ENCODE measurements at places on chromosomes 6 and 20. TPM values are rescaled to one million over a fixed set of nuclear protein-coding genes. Genes with fewer than 3 reads are reported as not detected.

- DNase-seq: no peak
Measured at GRCh38 chr6:150342126-150342525, 26.7 kb upstream of the IYD start.

DNA sequence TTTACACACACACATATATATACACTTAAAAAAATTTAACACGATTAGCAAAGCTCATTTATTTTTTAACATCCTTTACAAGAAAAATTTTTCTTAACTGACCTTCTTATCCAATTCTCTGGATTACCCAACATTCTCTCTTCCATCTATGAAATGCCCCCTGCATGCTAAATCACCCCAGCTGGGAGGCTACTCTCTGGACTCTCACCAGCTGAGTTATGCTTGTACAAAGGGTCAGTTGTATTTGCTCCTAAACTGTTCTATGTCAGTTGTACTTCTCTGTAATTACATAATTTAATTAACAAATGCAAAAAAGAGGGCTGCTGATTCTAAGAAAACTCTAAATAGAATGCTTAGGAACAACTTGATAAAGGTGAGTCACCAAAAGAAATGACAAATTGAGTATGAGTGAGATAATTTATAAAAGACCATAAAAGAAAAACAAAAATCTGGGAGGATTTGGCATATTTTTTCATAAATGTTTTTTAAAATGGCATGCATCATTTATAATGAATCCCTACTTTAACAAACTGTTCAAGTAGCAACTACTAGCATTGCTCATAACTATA, 120.5 kb downstream of the KIF13A start:
- DNase-seq: no peak

- peak; percentile 78 for DNase-seq
Measured at GRCh38 chr6:135535989-135536414, 38.5 kb upstream of the AHI1 start.

- no peak for DNase-seq
Measured at GRCh38 chr6:4909063-4909706, 94.7 kb downstream of the RPP40 start.

- no peak for DNase-seq
Measured at GRCh38 chr6:37559501-37559900, 59.8 kb upstream of the CCDC167 start.

GRCh38 chr6:124234801-124235200, 431.1 kb downstream of the NKAIN2 start:
- DNase-seq: peak; percentile 3

DNA sequence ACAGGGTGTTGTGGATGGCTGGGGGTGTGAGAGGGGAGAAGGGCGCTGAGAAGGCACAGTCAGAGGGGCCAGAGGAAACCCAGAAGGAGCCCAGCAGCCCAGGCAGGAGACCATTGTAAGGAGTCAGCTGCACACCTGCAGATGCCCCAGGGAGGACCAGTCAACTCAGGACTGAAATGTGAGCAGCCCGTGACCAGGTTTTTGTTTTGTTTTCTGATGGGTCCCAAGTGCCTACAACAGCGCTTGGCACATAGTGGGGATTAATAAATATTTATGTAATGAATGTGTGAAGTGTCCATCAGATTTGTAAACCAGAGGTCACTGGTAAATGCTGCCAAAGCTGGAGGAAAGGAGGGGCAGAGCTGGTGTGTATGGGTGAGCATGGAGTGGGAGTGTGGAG, 30.2 kb downstream of the TRAM2 start:
- no peak for DNase-seq

DNA sequence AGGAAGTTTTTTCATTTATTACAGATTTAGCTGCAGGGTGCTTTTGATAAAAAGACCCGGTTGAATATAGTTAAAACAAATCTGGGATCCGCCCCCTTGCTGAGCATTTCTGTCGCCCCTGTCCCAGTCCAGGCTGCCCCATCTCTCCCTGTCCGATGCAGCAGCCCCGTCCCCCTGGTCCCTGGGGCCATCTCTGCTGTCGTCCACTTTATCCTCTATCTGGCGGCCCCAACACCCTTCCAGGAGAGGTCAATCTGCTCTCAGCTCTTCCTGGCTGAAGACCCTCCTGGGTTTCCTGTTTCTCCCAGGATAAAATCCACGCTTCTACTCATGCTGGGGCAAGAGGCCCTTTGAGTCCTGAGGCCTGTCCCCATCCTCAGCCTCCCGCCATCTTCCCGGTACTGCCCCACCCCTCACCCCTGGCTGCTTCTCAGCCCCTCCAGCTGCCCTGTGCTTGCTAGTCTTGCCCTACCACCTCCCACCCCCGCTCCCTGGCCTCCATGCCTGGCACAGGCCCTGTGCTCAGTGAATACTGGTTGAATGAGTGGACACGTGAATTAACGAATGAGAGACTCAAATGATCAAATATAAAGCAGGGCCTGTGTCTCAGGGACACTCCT, 16.0 kb upstream of the PHACTR3 start:
- no peak for DNase-seq

DNA sequence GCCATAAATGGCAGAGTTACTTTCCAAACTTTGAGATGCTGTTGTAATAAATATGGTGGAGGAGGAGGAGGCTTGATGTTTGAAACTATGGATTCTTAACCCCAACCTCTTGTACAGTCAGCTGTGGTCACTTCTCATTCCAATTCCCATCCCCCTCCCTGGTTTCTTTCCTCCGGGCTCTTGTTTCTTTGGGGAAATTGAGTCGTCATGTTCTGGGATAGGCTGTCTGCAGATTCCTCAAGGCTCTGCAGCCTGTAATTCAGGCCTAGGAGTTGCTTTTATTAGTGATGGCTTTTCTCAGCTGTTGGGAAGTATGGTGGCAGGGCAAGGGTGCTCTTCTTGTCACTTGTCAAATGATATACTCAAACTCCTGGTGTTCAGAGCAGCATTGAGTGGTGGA, 2.6 kb downstream of the PTK7 start:
- peak; percentile 52 for DNase-seq

DNA sequence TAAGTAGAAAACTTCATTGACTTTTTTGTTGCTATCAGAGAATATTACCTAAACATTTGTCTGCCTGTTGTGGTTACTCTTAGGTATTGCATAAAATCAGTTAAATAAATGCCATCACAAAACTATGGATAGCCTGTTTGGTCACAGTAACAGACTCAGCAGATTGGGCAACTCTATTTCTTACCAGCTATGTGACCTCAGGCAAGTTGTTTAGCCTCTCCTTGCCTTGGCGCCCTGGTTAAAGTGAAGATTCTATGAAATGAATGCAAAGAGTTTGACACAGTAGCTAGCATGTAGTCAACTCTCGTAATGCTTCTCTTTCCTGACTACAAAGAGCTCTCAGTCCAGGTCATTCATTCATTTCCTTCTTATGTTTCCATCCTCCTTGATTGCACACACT, 82.5 kb upstream of the ID4 start:
- DNase-seq: no peak

DNA sequence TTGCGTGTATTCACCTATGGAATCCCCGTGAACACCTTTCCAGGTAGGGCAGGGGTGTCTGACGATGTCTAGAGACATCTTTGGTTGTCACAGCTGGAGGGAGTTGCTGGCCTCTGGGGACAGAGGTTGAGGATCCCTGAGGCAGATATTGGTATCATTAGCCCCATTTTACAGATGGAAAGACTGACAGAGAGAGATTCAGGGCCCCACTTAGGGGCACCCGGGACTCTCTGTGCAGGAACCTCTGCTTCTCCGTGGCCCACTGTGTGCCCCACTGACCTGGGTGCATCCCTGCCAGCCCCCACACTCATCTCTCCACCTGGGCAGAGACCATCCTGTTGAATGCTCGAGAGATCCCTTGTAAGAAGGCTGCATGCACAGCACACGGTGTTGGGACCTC, 111.2 kb downstream of the EDN3 start:
- DNase-seq: no peak

GRCh38 chr6:43172104-43173007, 1.3 kb downstream of the SRF start:
- DNase-seq: peak; percentile 63

DNA sequence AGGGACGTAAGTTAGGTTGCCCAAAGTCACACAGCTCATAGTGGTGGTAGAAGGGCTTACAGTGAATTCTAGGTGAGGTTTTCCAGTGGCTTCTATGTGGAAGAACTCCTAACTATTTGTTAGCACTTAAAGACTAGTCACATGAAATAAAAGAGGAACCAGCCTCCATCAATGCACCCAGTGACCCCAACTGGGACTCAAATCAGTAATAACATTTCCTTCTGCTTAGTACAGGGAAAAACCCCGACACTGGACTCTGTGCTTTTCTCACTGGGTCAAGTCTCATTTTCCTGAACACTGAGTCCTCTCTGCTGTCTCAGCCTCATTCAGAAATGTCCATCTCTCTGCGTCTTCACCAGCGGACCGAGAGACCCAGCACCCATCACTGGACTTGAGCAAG, 89.2 kb downstream of the SLC22A23 start:
- DNase-seq: no peak

GRCh38 chr6:168691774-168692173, 250.8 kb downstream of the SMOC2 start:
- no peak for DNase-seq

GRCh38 chr6:129684903-129685661, 24.9 kb downstream of the ARHGAP18 start:
- no peak for DNase-seq

- peak; percentile 52 for DNase-seq
Measured at GRCh38 chr6:136761227-136761922, 30.9 kb downstream of the MAP3K5 start.

DNA sequence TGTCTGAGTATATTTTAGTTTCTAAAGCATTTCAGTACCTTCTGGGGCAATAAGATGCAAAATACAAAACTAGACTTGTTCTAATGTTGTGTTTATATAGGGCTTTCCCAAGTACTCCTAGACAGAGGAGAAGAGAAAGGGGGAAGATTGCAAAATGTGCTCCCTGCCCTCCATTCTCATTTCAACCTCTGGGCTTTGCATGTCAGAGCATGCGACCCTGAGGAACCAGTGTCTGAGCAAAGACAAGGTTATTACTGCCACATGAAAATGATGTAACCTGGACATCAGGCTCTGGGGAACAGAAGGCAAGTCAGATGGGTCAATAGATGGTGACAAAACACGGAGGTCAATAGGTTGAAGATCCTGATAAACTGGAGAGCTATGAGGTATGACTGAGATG, 253.5 kb upstream of the TCF21 start:
- no peak for DNase-seq

- DNase-seq: no peak
Measured at GRCh38 chr6:166608774-166609173, 18.3 kb downstream of the RPS6KA2 start.

DNA sequence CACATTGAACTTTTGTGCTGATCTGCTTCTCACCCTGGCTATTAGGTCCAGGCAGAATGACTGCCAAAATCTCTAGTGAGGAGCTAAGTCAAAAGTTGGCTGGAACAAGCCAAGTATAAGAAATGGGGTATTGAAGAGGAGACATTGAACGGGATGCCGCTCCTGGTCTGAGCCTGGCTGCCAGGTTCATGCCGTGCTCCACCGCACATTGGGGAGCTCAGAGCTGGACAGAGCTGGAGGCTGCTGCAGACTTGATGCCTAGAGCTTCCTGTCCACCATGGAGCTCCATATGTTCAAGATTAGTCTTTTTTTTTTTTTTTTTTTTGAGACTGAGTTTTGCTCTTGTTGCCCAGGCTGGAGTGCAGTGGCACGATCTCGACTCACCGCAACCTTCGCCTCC, 4.1 kb upstream of the IFT52 start:
- no peak for DNase-seq

DNA sequence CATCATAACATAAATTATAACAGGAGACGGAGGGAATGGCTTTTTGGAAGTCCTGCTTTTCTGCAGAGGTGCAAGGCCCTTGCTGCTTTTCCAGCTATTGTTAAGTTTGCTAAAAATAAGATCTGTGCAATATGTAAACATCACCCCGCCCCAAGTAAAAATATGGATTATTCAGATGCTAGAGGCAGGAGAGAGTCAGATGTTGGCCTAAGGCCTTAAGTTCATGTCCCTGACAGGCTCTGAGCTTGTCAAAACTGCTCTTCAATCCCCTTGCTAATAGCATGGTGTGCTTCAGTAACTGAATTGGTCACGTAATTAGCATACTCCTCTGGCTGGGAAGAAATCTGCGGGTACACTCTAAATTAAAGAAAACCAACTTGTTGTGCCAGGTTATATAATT, 147.5 kb downstream of the BMP2 start:
- DNase-seq: no peak

- peak; percentile 51 for DNase-seq
Measured at GRCh38 chr6:35166520-35166919, 25.4 kb upstream of the TCP11 start.

DNA sequence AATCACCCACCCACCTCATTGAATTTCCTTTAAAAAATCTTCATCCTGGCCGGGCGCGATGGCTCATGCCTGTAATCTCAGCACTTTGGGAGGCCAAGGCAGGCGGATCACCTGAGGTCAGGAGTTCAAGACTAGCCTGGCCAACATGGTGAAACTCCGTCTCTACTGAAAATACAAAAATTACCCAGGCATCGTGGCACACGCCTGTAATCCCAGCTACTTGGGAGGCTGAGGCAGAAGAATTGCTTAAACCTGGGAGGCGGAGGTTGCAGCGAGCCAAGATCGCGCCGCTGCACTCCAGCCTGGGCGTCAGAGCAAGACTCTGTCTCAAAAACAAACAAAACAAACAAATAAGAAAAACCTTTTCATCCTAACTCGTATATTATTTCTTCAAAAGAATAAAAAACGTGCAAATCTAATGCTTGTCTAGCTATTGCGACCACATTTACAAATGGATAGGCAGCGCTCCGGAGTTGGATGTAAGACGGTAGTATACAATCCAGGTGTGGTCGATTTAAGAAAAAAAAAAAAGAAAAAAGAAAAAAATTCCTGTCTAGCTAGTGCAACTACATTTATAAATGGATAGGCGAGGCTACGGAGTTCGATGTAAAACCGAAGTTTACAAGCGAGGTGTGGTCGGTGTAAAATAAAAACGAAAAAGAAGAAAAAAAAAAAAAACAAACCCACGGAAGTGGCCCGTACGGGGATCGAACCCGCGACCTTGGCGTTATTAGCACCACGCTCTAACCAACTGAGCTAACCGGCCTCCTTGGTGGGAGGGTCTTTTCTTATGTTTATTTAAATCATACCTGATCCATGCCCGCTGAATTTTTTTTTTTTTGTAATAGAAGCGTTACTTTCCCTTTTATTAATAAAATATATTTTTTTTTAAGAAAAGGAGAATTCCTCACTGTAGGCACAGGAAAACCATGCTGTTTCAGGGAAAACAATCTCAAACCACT, 70.7 kb upstream of the PRSS16 start:
- peak; percentile 90 for DNase-seq

- DNase-seq: peak; percentile 7
Measured at GRCh38 chr6:42727627-42728026, 5.2 kb upstream of the PRPH2 start.

GRCh38 chr20:62964700-62965099, 12.2 kb downstream of the SLC17A9 start:
- no peak for DNase-seq

Gene EEF1A1
- total RNA-seq: 17,231 TPM

Gene CUL9
- total RNA-seq: 16.3 TPM

Gene MYT1
- total RNA-seq: 0.31 TPM

Gene EPB41L1
- total RNA-seq: 48.2 TPM

Gene SIRPD
- not detected for total RNA-seq

Gene EFCAB8
- 2.3 TPM for total RNA-seq

Gene ATP6V1G2
- 1.3 TPM for total RNA-seq

Gene PLN
- total RNA-seq: 24.5 TPM

Gene SMPDL3A
- 11.3 TPM for total RNA-seq

Gene GMPR
- total RNA-seq: 50.2 TPM

Gene FGD2
- 13.1 TPM for total RNA-seq

Gene CST8
- total RNA-seq: not detected

Gene ACTL10
- 0.10 TPM for total RNA-seq

Gene PTPRT
- 0.92 TPM for total RNA-seq

Gene PNPLA1
- not detected for total RNA-seq

Gene HINT3
- 55.6 TPM for total RNA-seq

Gene LY6G6C
- 1.1 TPM for total RNA-seq

Measured in tongue (tissue), 3 donors.